ENCODE measurements at places on chromosomes 2 and 18.

- DNase-seq, result no peak
Measured at GRCh38 chr18:51425475-51425874, 228.0 kb upstream of the MEX3C start.

- no peak for DNase-seq
Measured at GRCh38 chr2:111157798-111158197, 37.1 kb downstream of the BCL2L11 start.

GRCh38 chr18:38747153-38747552 is 1181.6 kb upstream of the CELF4 start:
- DNase-seq, result no peak

GRCh38 chr2:136139631-136140030 is 21.7 kb upstream of the CXCR4 start:
- no peak for DNase-seq

- DNase-seq, result no peak
Measured at GRCh38 chr2:124975648-124976047, 950.6 kb downstream of the CNTNAP5 start.

DNA sequence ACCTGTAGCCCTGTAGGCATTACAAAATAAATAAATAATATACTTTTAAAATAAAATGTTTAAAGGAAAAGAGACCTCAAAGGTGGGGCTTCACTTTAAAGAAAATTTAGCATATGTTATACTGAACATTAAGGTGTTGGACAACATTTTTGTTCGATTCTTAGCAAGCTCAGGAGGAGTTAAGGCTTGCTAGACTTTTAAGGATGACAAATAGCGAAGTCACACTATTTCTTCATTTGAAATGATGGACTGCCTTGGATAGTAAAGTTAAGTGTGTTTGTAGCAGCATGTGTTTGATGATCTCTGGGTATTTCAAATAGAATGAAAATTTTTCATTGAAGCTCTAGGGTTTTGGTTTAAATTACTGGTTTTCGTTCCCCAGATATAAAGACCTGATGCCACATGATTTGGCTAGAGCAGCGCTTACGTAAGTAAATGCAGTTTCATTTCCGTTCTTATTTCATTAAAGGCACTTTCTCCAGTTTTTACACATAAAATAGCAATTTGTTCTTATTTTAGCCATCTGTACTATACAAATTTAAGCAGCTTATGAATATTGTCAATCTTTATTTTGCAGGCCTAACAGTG is 24.9 kb downstream of the HADHB start:
- DNase-seq, result no peak

- DNase-seq, result no peak
Measured at GRCh38 chr18:980586-980985, 75.9 kb downstream of the ADCYAP1 start.

DNA sequence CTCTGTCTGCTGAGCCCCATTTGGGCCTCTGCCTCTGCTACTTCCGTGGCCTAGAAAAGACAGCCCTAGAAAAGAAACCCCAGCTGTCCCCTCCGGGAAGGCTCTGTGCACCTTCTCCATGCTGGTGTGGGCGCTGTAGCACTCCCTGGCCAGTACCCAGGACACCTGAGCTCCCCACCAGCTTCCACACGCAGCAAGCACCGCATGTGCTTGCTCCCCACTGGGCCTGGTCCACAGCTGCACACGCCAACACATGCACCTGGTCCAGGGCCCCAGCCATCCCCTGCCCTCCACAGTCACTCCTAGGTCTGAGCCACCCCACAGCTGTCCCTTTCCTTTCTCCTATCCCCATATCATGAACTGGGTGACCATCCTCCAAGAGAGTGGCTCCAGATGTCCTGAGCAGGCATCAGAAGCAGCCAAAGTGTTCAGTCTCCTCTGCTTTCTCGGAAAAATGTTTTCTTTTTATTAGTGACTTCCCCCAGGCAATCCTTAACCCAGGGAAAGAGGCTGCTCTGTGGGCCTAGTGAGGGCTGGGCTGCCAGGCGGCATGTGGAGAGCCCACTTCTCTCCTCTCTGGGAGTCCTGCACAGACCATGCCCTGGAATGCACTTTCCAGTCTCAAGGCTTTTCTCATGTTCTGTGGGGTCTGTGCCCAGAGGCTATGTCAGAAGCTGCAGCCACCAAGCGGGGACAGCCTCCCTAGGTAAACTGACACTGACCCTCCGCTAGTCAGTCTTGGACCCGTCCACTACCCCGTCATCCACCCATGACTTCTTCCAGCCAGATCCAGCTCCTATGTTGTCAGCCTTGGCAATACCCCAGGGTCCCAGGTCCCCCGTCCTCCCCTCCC is 133.7 kb downstream of the KLHL29 start:
- DNase-seq, result no peak

GRCh38 chr2:169676850-169677249 is 17.4 kb downstream of the CFAP210 start:
- no peak for DNase-seq

GRCh38 chr2:17652681-17653394 is 100.8 kb downstream of the SMC6 start:
- no peak for DNase-seq

DNA sequence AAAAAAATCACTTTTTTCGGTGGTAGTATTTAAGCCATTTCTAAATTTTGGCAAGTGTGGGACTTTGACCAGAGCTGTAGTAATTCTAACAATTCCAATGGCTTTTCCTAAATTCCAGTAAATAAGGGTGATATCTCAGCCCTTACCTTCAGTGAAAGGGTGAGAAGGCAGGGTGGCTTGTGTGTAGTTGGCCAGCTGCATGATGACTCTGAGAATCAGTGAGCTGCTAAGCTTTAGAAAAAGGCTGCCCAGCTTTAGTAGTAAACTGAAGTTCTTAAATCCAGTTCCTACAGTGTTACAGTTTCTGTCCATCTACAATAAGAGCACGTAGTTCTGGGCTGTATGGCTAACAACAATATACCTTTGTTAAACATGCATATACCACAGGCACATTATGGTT is 42.0 kb downstream of the OXER1 start:
- DNase-seq, result no peak

DNA sequence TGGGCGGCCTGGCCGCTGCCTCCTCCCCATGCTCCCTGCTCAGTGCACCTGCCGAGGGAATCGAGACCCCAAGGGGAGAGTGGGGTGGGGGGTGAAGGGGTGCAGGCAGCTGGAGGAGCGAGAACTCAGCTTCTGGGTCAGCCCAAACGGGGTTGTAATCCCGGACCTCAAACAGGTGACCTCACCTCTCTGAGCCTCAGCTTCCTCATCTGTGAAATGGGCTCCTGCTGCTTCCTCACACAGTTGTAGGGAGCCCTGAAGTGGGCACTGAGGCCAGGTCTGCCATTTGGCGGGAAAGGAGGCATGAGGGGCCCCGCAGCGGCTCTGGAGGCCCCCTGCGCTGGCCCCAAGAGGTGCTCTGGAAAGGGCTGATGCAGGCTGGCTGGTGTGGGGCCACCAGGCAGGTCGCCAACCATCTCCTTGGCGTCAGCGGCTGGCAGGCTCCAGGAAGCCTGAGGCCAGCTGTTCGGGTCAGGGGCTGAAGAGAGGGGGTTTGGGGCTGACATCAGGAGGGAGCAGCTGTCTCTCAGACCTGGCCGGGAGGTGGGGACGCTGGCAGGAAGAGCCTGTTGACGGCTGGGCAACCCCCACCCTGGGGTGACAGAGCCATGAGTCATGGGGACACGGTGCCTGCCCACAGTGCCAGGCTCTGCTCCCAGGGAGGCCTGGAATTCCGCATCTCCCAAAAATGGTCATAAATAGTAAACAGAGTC is 4.9 kb downstream of the KLHL30 start:
- no peak for DNase-seq

- DNase-seq, result no peak
Measured at GRCh38 chr2:203891474-203891873, 23.9 kb downstream of the CTLA4 start.

DNA sequence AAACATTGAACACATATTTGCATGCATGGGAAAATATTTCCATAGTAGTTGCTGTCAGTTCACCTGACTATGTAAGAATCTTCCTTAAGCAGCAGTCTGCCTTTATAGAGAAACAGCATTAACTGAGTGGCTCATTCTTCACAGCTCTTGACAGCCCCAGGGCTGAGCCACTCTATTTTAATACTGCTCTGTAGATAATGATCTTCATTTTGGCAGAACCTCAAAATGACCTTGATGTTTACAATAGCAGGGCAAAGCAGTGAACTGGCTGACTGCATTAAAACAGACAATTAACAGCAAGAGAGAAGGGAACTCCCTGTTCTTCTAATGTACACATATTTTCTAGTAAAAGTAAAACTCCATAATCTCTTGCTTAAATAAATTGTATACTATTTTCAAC is 580.6 kb upstream of the SOX11 start:
- no peak for DNase-seq

DNA sequence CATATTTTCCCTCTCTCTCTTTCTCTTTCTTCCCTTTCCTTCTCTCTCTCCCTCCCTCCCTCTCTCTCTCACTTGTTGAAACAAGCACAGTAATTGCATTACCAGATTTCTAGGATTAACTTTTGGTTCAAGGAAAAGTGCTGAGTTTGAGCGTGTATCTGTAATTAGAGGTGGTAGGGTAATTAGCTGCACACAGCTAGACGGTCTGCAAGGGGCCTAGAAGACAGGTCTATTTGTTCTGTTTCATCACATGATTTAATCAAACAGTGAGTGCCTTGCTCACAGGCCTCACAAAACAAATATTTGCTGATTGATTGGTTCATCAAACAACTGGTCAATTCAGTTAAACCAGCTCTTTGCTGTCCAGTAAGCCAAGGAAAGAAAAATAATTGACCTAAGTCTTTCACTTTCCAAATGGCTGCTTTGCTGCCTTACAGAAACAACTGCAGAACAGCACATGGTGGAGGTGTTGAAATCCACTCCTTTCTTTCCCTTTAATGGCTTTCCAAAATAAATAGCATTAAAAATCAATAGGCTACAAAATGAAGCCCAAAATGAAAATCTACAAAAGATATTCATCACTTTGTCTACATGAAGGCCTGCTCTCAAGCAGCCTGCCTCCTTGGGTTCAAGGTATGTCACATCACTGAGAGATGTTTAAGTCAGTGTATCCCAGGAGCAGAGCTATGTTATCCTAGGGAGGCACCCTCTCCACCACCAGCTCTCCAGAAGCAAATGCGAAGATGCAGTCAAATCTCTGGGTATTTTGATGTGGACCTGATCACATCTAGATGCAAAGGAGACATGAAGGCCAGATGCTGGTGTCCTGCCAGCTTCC is 264.4 kb upstream of the SIX2 start:
- DNase-seq, result no peak

GRCh38 chr2:96251721-96252292 is 14.0 kb downstream of the TMEM127 start:
- no peak for DNase-seq

- DNase-seq, result no peak
Measured at GRCh38 chr2:224838335-224838734, 122.2 kb upstream of the CCDC195 start.

GRCh38 chr2:98496750-98497493 is 52.3 kb downstream of the INPP4A start:
- no peak for DNase-seq

GRCh38 chr2:124805060-124805459 is 780.0 kb downstream of the CNTNAP5 start:
- DNase-seq, result no peak

DNA sequence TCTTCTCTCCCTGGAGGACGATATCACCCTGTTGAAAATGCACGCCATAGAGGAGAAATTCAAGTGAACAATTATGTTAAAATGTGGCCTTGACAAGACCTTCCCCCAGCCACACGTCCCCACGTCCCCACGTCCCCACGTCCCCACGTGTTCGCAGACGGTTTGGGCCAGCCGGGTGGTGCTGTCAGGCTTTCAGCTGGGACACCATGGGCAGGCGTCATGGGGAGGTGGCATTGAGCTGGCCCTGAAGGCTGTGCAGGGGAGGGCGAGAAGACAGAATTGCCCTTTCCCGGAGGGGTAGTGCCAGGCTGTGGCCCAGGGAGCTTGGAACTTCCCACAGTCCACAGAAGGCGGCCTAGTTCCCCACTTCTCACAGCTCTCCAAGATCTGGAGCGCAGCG is 240.7 kb upstream of the RAB6C start:
- DNase-seq, result no peak

DNA sequence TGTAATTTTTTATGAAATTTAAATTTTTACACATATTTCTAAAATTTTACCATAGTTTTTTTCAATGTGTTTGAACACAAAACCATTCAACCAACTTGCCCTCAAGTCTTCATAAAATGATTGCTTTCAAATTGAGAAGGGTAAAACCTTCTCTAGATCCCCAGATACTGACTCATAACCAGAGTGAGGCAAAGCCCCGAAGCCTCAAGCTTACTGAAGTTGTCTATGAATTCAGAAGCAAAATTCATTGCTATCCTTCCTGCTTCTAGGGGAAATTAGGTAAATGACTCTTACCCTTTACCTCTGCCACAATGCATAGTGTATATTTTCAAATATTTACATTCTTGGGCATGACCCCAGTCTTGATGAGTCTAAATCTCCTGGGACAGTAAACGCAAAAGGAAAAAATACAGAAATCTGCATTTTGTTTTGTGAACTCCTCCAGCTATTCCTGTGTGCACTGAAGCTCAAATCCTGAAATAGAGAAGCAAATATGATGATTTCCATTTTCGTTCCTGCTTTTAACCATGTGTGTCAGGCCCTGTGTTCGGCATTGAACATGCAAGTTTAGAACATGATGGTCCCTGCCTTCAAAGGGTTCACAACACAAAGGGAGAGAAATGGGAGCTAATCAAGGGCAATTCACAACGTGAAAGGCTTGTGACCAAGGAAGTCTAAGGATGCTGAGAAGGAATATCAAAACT is 246.3 kb downstream of the SUCLG1 start:
- no peak for DNase-seq

DNA sequence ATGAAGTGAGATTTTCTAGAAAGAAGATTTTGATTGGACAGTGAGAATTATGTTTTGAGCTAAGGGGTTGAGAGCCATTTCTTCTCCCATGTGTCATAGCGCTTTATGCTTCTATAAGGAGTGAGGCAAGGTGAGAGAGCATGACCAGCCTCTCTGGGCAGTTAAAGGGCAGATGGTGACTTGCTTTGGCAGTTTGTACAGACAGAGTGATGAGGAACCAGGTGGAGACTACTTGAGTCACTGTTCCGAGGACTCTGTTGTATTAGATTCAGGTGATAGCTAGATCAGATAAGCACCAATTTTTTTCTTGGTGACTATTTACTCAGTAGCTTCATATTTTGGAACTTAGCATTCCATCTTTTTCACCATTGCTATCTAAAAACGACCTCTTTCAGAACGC is 4.5 kb downstream of the CRIM1 start:
- DNase-seq, result no peak

DNA sequence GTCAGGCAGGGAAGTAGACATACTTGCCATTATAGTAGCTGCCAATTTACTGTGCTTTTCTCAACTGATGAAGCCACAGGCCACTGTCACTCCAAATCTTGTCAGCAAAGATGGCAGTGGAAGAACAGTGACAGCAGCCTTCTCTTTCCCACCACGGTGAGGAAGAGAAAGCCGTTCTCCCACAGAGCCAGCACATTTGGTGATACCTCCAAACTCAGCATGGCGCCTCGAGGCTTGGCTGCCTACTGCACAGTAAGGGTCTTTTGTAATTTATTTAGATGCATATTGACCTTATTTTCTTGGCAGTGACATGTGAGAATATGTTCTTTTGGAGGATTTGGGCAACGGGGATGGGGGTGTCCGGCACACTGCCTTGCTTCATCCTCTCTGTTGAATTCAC is 117.2 kb upstream of the CDH20 start:
- no peak for DNase-seq

- DNase-seq, result no peak
Measured at GRCh38 chr2:75146606-75147332, 52.6 kb downstream of the TACR1 start.

Measured in activated CD8-positive, alpha-beta memory T cell treated with anti-CD3 and anti-CD28 coated beads for 1 hour (primary cell).